ENCODE measurements at places on chromosomes 3 and 15. TPM values are rescaled to one million over a fixed set of nuclear protein-coding genes. Genes with fewer than 3 reads are reported as not detected.

- no peak for DNase-seq
Observed at GRCh38 chr3:128366652-128367051, 100.0 kb downstream of the DNAJB8 start.

DNA sequence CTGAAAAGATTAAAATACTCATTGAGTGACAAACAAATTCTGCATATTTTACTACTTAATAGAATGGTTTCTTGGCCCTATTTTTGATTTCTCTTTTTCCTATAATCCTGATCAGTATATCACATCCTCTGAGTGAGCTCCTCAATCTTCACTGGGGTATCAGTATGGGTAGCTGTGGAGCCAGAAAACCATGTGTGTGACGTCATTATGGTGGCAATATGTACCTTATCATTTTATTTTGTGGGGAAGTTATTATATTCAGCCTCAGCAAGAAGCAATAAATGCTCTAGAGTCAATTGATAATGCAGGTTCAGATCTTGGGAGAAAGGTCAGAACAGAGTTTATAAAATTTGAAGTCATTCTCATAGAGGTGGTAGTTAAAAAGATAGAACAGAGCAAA is 1135.7 kb upstream of the CADM2 start:
- no peak for DNase-seq

DNA sequence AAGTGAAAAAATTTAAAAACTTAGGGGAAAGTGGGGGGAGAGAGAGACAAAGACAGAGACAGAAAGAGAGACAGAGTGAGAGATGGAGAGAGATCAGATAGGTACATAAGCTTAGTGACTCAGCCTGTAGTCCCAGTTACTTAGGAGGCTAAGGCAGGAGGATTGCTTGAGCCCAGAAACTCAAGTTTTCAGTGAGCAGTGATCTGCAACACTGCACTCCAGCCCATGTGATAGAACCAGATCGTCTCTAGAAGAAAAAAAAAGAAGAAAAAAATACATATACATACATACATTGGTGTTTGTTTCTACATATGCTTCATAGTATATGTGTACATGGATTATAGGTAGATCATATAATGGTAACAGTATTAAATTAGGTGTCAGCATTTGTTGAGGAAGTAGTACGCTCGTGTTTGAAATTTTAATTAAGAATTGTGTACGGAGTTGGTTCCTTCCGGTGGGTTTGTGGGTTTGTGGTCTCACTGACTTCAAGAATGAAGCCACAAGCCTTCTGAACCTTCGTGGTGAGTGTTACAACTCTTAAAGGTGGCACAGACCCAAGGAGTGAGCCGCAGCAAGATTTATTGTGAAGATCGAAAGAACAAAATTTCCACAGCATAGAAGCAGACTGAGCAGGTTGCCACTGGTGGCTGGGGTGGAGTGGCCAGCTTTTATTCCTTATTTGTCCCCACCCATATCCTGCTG is 38.3 kb upstream of the SNRPN start:
- DNase-seq = no peak

DNA sequence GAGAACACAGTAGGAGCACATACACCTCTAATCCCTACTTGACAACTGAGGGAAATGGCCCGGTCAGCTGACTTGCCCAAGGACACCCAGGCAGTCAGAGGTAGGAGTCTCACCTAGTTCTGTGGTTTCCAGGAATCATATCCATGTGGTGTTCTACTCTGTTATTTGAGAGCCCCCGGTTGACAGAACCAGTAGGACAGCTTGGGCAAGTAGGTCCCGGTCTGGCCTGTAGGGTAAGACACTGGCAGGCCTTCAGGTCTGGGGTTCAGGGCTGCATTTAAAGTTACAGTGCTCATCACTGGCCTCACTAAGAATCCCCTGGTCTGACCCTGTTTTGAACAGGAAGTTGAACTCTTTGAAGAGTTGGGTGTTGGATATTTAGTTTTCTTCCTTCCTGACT is 476.1 kb downstream of the SHQ1 start:
- no peak for DNase-seq

DNA sequence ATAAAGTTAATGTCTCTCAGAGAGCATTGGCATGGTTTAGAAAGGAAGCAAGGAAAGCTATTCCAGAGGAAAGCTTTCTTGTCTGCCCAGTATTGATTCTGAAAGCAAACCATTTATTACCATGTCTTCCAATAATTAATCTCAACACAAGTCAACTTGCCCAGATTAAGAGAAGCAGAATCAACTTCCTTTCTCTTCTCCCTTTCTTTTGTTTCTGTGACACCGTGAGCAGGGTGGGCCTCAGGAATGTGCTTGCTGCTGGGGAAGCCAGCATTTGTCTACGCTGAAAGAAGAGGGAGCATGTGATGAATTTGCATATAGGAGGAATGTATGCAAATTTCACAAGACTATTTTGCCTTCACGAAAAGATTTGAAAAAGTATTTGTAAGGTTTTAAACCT is 368.6 kb upstream of the ROPN1 start:
- DNase-seq = no peak

- no peak for DNase-seq
Observed at GRCh38 chr3:184117636-184118035, 17.5 kb upstream of the EIF2B5 start.

DNA sequence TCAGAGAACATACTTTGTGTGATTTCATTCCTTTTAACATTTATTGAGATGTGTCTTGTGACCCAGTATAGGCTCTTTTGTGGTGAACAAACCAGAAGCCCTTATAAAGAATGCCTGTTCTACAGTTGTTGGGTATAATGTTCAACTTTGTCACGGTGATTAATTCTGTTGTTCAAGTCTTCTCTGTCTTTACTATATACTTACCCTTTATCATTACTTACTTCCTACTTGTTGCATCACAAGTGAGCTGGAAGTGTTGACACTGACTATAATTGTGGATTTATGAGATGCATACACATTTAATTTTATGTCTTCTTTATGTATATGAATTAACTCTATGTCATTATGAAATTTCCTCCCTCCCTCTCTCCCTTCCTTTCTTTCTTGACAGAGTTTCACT is 59.7 kb upstream of the TBL1XR1 start:
- DNase-seq = no peak

DNA sequence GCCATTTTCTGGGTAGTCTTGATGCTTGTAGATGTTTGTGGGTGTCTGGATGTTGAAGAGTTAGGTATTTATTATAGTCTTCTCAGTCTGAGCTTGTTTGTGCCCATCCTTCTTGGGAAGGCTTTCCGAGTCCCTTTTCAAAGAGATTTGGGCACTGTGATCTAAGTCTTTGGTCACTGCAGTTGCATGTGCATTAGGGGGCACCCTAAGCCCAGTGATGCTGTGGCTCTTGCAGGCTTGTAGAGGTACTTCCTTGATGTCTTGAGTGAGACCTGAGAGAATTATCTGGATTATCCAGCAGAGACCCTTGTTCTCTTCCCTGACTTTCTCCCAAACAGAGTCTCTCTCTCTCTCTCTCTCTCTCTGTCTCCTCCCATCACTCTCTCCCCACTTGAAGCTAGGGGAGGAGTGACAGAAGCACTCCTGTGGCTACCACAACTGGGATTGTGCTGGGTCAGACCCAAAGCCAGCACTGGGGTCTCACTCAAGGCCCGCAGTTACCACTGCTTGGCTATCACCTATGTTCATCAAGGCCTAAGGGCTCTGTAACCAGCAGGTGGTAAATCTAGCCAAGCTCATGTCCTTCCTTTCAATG is 68.5 kb downstream of the TMCO5A start:
- no peak for DNase-seq

DNA sequence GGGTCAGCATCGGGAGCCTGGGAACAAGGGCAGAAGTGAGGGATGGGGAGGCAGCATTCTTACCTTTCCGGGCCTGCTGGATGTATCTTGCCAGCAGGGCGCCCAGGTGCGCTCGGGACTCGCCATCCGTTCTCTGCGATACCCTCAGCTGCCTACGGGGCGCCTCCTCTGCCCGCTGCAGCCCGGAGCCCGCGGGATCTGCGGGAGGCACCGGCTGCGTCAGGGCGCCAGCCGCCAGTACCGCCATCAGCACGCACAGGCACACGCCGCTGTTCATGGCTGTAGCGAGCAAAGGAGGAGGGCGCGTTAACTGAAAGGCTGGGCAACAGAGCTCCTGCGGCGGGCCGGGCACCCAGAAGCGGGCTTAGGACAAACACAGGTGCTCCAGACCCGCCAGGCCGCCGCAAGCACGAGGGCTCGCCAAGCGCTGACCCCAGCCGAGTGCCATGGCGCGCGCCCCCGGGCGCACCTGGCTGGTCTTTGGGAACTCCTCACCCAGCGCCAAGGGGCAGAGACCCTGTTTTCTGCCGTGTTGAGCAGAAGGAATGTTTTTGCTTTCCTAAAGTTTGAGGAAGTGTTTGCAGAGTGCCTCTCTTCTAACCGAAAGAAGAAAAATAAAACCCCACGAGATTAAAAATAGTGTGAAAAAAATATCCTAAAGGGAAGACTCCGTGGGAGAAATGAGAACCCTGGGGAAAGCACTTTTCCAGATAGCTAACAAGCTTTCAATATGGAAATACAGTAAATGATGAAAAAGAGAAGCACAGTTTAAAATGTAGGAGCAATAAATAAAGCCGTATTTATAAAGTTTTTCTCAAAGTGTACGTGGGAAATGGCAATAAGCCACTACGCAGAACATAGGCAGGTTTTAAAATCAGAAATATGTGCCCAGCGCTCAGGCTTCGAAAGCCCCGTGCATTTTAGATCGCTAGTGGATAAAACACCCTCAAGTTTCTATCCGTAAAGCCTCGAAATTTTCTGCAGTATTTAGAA is 2.3 kb downstream of the CCK start:
- no peak for DNase-seq

Gene CLDN18
- total RNA-seq = not detected

Measured in occipital lobe (tissue), 3 donors.